ENCODE measurements at places on chromosomes 7 and 10. TPM values are rescaled to one million over a fixed set of nuclear protein-coding genes. Genes with fewer than 3 reads are reported as not detected.

ERLIN1 gene
- total RNA-seq, result 45.7 TPM

EVX1 gene
- total RNA-seq, result 0.12 TPM

TYW1 gene
- 25.9 TPM for total RNA-seq

GRID1 gene
- total RNA-seq, result 0.05 TPM

KCNMA1 gene
- total RNA-seq, result 0.54 TPM

OR9A4 gene
- total RNA-seq, result not detected

AGAP9 gene
- total RNA-seq, result 3.6 TPM

CARD11 gene
- total RNA-seq, result 0.05 TPM

CDK1 gene
- 193 TPM for total RNA-seq

FRAT1 gene
- total RNA-seq, result 1.1 TPM

RGR gene
- total RNA-seq, result not detected

AFAP1L2 gene
- total RNA-seq, result 0.06 TPM

HTR5A gene
- total RNA-seq, result not detected

NUDCD3 gene
- total RNA-seq, result 52.1 TPM

INPP5A gene
- total RNA-seq, result 13.1 TPM

THSD7A gene
- total RNA-seq, result 5.7 TPM

CNTNAP2 gene
- 0.15 TPM for total RNA-seq

GPR22 gene
- total RNA-seq, result 4.0 TPM

SPDYE9 gene
- total RNA-seq, result 0.54 TPM

LRRD1 gene
- total RNA-seq, result not detected

KAZALD1 gene
- total RNA-seq, result 36.1 TPM

ANXA7 gene
- total RNA-seq, result 120 TPM

MACROH2A2 gene
- total RNA-seq, result 28.0 TPM

ANKRD2 gene
- 3.1 TPM for total RNA-seq

HYAL4 gene
- total RNA-seq, result not detected

NAT16 gene
- not detected for total RNA-seq

GPR15LG gene
- not detected for total RNA-seq

ANKRD26 gene
- total RNA-seq, result 4.7 TPM

VPS37D gene
- total RNA-seq, result 3.6 TPM

TMEM184A gene
- 6.7 TPM for total RNA-seq

C10orf62 gene
- total RNA-seq, result 0.12 TPM

CNPY1 gene
- total RNA-seq, result not detected

ATG9B gene
- total RNA-seq, result 0.25 TPM

CPA5 gene
- total RNA-seq, result not detected

CHCHD1 gene
- 60.7 TPM for total RNA-seq

LIPK gene
- total RNA-seq, result not detected

PRSS37 gene
- total RNA-seq, result not detected

GGCT gene
- total RNA-seq, result 98.2 TPM

CCL24 gene
- not detected for total RNA-seq

SLC26A5 gene
- not detected for total RNA-seq

NKX1-2 gene
- total RNA-seq, result 0.02 TPM

CDK14 gene
- total RNA-seq, result 1.2 TPM

ELFN1 gene
- 1.3 TPM for total RNA-seq

CREB5 gene
- total RNA-seq, result 20.3 TPM

ASB10 gene
- not detected for total RNA-seq

FAM25G gene
- not detected for total RNA-seq

ECHDC3 gene
- 15.7 TPM for total RNA-seq

CPVL gene
- 30.0 TPM for total RNA-seq

FEZF1 gene
- 0.17 TPM for total RNA-seq

TMEM229A gene
- not detected for total RNA-seq

TLX1 gene
- total RNA-seq, result not detected

SPDYE2B gene
- total RNA-seq, result not detected

ENTPD1 gene
- total RNA-seq, result not detected

GIMAP4 gene
- total RNA-seq, result not detected

FGFR2 gene
- 0.54 TPM for total RNA-seq

CALHM3 gene
- not detected for total RNA-seq

SEMA3A gene
- 73.9 TPM for total RNA-seq

Data from NCI-H460 (cell line).